ENCODE measurements at places on chromosomes 1 and 21.
A peak's percentile ranks its signal among the peaks of the same experiment; 100 is the strongest.

DNA sequence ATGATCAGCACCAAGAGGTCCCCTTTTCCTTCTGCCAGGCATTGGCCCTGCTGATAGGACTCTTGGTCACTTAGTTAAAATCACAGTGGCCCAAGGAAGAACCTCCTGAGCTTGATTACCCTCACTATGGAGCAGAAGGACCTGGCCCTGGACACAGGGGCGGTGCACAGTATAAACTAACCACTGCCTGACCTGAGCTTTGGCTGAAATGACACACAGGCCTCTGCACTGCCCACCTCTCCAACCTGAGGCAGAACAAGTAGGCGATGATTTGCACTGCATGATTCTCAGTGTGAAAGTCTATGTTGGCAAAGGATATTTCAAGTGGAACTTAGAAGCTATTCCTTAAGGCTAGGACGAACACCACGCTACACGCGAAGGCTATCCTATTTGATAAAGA, 48.5 kb downstream of the CAPN2 start:
- DNase-seq: no peak

GRCh38 chr1:44895919-44896734, 53.1 kb upstream of the PTCH2 start:
- DNase-seq: no peak

GRCh38 chr1:41149570-41149969, 92.5 kb downstream of the SCMH1 start:
- no peak for DNase-seq

DNA sequence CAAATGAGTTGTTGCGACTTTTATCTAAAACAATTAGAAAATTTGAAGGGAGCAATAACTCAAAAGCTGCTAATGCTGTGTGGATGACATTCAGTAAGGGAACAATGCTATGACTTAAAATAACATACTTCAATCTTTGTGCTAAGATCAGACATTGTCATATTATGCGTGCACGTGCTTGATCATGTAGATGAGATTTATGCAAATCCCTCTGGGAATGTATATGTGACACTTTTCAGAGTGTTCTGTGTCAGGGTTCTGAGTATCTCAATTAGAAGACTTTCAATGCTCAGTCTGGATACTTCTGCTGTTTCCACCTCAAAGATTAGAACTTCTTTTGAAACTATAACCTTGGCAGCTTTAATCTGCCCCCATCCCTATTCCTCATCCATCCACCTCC, 18.6 kb upstream of the POU2F1 start:
- DNase-seq: no peak

DNA sequence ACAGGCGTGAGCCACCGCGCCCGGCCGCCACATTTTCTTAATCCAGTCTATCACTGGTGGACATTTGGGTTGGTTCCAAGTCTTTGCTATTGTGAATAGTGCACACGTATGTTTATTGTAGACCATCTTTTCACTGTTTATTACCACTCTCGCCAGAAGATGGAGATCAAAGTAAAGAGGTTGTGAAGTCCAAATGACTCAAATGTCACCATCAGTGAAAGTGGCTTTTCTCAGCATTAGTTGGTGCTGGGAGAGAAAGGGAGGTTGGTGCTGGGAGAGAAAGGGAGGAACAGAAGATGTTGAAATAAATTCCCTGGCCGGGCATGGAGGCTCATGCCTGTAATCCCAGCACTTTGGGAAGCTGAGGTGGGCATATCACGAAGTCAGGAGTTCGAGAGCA, 10.4 kb upstream of the UHMK1 start:
- no peak for DNase-seq

- DNase-seq: peak; percentile 83
Measured at GRCh38 chr21:44892536-44893277, 19.2 kb upstream of the PTTG1IP start.

GRCh38 chr1:47990286-47990685, 6.9 kb downstream of the TRABD2B start:
- DNase-seq: no peak

DNA sequence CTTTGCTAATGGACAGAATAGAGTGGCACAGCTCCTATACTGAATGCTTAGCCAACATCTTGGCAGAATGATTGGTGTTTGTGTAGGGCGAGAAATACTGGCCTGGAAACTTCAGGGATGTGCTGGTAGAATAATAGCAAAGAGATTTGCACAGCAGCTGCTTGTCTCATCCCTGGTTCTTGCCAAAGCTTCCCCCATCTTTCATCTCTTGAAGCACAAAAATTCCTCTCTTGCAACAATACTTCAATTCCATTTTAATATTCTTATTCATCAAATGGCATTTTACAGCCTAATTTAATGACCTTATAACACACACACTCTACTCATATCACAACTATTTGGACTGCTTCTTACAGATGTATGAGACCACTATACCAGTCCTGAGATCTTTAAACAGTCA, 37.7 kb downstream of the LHX8 start:
- no peak for DNase-seq

GRCh38 chr1:67748630-67749029, 63.6 kb downstream of the GADD45A start:
- DNase-seq: no peak

GRCh38 chr1:197619008-197619640, 156.2 kb downstream of the DENND1B start:
- DNase-seq: no peak

GRCh38 chr1:6688001-6688400, 13.6 kb downstream of the DNAJC11 start:
- no peak for DNase-seq

DNA sequence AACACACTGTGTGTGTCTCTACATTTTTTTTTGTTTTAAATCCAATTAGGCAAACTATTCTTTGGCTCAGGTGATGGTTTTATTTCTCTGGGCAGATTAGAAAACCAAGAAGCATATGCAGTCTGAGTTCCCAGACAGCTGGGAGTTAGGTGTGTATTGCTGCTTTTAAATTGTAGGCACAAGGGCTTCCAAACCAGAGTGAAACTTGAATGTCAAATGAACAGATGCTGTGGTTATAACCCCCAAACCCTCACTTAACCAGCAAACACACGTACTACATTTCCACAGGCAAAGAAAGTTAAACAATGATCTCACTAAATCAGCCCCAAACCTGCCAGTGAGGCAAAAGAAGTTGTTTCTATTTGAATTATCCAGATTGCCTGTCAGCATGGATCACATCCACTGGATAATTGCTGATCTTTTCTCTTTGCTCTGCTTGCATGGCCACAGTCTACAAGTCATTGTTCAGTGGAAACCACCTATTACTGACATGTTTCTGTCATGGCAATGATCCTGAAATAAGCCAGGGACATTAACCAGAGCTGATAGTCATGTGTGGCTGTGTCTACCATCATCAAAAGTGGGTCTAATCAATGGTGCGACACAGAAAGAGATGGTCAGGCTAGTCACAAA, 576.5 kb upstream of the PLXNA2 start:
- no peak for DNase-seq

GRCh38 chr1:214850432-214851050, 232.0 kb upstream of the KCNK2 start:
- DNase-seq: no peak

GRCh38 chr21:42640486-42640885, 12.9 kb upstream of the PDE9A start:
- DNase-seq: no peak

DNA sequence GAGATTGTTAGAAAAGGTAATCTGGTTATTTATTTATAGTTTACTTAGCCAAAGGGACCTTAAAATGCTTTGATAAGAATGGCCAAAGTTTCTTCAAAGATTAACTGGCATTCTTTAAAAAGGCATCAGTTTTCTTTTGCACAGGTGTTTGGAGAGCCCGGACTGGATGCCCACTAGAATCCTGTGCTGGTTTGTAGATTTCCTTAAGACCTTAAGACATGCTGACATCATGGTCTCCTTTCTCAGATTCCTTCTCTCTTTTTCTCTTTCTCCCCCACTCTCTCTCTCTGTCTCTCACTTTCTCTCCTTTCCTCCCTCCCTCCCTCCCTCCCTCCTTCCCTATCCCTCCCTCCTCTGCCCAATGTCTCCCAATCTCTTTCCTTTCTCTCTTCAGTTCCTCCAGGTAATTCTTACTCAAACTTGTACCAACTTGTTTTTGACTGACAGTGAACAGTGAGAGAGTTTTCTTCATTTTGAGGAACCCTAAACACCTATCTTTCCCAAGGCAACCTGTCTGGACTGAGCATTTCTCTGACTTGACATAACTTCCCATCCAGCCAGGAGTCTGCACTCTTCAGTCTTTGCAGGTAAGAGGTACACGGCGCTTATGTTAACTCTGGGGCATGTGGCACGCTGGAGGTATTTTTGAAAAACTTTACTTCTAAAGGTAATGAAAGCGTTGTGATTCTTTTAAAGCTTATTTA, at the start of gene KCNJ15:
TSS of gene KCNJ15 (plus strand) at position 393 of the 704 bp plus-strand sequence. CDS start 42,271 bp downstream, outside the sequence.
- DNase-seq: no peak

GRCh38 chr1:192518700-192519099, 56.9 kb upstream of the RGS1 start:
- DNase-seq: no peak
